ENCODE measurements at places on chromosomes 2 and 18. TPM values are rescaled to one million over a fixed set of nuclear protein-coding genes. Genes with fewer than 3 reads are reported as not detected.

The PECR gene
- 12.9 TPM for polyA plus RNA-seq

The SLC5A7 gene
- 0.13 TPM for polyA plus RNA-seq

The SERPINB12 gene
- not detected for polyA plus RNA-seq

The VSNL1 gene
- polyA plus RNA-seq: 15.7 TPM

The UCN gene
- polyA plus RNA-seq: 2.0 TPM

The FIGN gene
- polyA plus RNA-seq: 7.9 TPM

The CDH7 gene
- polyA plus RNA-seq: 1.5 TPM

The KCNG3 gene
- 0.10 TPM for polyA plus RNA-seq

The GPR35 gene
- polyA plus RNA-seq: 3.6 TPM

DNA sequence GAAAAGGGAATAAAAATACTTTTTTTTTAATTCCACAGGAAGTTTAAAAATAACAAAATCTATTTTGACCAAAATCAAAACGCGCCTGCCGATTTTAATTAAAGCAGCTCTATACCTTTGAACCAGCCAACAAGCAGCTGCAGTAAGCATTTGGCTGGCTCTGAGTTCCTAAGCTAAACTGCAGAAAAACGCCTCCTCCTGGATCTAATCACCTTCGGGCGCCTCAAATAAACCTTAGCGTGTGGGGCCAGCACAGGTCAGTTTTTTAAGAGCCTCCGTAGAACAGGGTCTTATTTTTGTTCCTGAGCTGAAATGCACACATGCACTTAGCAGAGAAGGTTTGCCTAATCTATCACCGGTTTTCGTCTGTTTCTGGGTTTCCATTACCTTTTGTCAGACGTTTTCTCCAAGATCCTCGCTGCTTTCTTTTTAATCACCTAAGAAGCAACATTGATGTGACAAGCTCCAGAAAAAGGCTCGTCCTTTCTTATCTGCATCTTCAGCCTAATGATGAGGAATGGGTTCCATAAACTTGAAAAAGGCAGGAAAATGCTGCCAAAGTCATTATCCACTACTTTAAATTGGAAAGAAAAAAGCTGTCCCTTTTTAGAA, 64.7 kb upstream of the HNRNPA3 start:
- no peak for DNase-seq

DNA sequence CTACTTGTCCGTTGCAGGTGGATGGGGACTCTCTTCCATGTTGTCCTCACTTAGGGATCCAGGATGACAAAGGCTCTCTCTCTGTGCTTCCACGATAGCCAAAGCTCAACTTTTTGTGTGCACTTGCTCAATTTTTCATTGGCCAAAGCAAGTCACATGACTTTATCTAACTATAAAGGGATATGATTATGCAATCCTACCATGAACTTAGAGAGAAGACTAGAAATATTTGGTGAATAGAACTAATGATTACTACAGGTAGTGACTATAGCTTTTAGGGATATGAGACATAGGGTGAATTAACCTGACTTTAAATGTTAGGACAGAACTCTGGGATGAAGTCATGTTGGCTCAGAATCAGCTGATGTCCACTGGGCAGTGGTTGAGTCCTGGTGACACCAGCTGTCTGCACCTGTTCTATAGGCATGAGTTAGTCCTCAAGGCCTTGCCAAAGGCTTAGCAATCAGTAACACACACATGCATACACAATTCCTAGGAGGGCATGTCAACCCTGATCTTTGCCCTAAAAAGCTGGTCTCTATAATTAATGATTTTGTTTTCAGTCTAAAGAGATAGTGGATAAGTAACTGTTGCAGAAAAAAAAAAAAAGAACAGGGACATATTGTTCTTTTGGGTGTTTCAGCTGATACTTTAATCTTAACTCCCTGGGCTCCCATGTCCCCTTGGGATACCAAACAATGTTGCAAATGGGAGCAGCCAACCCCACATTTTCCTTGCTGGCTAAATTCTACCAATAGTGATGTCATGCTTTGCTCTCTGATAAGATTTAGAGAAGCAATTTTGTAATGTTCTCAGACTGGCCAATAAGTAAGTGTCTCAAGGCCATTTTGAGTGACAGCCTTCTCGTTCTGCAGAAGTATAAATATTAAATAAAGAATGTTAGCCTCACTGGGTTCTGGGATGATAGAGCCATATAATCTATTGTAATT, 12.5 kb upstream of the HK2 start:
- DNase-seq: no peak

DNA sequence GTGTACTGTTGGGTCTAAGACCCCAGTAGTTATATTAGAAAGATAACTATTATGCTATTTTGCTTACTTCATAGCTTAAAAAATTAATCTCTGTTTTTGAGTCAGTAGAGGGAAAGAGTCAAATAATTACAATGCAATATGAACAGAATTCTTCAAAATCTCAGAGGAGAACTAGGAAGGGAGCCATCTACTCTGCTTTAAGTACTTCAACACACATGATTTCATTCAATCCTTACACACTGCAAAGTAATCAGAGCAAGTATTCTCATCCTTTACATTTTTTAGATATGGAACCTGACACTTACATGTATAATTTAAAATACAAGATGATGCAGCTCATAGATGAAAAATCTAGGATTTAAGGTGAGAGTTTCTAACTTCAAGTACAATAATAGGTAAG, 27.7 kb downstream of the COL5A2 start:
- DNase-seq: no peak

- DNase-seq: no peak
Measured at GRCh38 chr2:29235411-29235810, 120.2 kb downstream of the CLIP4 start.

- no peak for DNase-seq
Measured at GRCh38 chr18:70385474-70385873, 96.6 kb downstream of the SOCS6 start.

GRCh38 chr2:209525834-209526281, 102.0 kb downstream of the MAP2 start:
- DNase-seq: no peak

DNA sequence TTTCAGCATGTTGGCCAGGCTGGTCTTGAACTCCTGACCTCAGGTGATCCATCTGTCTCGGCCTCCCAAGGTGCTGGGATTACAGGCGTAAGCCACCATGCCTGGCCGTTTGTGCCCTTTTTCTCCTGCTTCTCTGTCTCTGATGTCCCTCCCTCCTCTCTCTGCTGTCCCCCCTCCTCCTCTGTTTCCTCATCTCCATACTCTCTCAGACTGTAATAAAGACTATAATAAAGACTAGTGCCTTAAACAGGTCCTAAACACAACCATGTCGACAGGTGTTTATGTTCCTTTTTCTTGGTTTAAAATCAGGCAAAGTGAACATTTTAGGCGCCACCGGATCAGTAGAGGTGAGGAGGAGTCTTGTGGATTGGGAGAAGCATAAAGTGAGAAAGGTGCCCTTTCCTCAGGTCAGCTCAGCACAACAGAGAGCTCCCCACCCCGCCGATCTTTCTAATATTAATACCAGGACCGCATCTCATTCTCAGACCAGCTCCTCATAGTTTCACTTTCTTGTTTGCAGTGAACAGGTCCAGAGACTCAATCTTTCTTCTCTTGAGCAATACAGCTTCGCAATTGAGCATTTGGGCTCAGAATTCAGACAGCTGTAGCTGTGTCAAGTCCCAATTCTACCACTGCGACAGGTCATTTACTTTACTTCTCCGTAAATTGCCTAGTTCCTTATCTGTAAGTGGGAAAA, 23.7 kb downstream of the TIMM21 start:
- DNase-seq: no peak

DNA sequence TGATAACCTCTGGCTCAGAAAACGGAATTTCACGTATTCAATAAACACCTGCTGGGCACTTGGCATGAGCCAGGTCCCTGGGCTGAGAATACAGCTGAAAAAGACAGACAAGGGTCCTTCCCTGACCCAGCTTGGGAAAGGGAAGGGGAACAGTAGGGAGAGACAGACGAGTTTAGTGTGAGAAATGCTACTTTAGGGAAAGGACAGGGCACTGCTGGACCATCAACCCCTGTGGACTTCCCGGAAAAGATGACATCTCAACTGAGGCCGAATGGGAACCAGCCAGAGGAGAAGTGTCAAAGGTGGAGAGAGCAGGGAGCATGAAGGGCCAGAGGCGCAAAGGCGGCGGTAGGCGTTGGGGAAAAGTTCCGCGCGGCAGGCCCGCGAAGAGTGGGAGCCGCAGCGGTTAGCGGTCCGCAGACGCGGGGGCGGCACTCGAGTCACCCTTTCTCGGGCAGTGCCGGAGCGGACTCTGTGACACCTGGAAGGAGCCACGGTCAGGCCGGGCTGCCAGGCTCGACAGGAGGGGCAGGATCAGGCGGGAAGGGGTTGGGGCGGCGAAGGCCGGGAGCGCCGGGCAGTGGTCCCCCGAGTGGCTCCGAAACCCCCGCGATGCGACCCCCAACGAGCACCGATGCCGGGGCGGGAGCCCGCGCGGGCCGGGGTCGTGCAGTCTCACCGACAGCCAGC, 519 bp downstream of the TEX261 start:
- DNase-seq: no peak

- DNase-seq: no peak
Measured at GRCh38 chr18:44759925-44760342, 79.2 kb downstream of the SETBP1 start.

- no peak for DNase-seq
Measured at GRCh38 chr2:167651406-167652151, 595.8 kb downstream of the STK39 start.

- DNase-seq: no peak
Measured at GRCh38 chr2:165198181-165198580, 5.7 kb downstream of the SCN3A start.

- DNase-seq: no peak
Measured at GRCh38 chr2:173374634-173375033, 20.0 kb downstream of the CDCA7 start.

DNA sequence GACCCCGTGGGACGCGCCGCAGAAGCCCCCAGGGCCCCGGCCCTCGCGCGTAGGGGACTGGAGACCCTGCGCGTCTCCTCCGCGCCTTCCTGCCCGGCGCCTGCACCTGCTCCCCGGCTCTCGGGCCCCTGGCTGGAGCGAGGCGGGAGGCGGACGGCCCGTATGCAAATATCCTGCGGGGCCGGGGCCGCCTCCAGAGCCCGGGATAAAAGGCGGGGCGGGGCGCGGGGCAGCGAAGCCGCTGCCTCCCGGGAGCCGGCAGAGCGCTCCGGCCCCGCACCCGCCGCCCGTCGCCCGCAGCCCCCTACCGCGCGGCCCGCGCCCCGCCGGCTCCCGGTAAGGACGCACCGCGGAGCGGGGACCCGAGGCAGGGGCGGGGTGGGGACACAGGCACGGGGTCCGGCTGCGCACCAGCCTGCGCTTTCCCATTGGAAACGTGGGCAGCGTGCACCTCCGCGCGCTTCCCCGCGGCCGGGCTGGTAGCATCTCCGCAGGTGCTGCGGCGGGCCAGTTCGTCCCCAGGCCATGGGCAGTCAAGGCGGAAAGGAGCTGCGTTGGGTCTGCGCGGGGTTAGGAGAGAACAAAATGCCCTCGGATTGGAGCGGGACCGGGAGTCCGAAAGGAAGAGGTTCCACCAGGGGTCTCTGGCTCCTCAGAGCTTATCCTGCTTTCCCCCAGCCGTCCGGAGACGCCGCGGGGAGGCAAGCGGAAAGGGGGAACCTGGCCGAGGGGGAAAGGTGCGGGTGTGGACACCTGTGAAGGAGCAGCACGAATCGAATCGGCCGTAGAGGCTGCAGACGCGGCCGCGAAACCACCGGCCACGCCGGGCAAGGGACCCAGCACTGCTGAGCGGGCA, at the start of gene ATP6V1C2:
Gene ATP6V1C2 (plus strand): TSS at position 235 of the 856 bp plus-strand sequence. CDS start 1,220 bp downstream, outside the sequence.
- peak; percentile 90 for DNase-seq
